ENCODE measurements at places on chromosomes 12 and 14.

GRCh38 chr12:110279566-110280375, 1.3 kb upstream of the ATP2A2 start:
- no peak for DNase-seq

- no peak for DNase-seq
These were observed 34.9 kb downstream of the RERGL start for GRCh38 chr12:18054925-18055619.

- no peak for DNase-seq
These were observed 21.0 kb downstream of the TMEM116 start for GRCh38 chr12:111991946-111992345.

GRCh38 chr14:102316338-102316742, 3.2 kb upstream of the ZNF839 start:
- peak; percentile 88 for DNase-seq

GRCh38 chr14:55383541-55384140, 28.0 kb downstream of the ATG14 start:
- DNase-seq, result no peak

GRCh38 chr14:42490536-42490935, 883.9 kb downstream of the LRFN5 start:
- DNase-seq, result no peak

DNA sequence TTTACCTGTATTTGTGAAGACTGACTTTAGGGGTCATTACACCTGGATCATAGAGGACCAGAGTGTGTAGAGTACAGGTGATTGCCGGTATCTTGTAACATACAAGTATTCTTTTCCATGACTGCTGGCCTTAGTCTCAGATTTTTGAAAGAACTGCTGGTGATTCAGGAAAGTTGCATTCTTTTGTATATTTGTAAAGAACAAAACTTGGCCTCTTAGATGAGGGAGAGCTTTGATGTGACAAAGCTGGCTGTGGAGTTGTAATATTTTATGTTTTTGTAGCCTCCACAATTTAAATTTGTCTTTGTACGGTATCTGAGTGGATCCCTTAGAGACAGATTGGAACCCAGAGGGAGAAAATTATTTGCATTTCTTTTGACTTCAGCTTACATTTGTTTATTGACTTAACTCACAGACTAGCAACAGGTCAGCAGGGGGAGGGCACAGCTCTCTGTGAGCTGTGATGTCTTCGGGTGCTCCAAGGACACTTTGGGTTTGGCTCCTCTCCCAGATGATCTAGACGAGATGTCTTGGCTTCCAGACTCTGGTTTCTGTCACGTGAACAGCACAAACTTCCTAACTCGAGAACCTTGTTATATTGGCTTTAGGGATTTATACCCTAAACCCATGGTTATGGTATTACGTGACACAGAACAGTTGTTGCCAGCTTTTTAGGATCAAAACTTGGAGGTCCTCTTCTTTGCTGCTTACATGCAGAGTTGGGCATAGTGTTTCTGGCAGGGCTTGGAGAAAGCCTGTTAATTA, 65.9 kb downstream of the DAAM1 start:
- DNase-seq, result peak; percentile 86

DNA sequence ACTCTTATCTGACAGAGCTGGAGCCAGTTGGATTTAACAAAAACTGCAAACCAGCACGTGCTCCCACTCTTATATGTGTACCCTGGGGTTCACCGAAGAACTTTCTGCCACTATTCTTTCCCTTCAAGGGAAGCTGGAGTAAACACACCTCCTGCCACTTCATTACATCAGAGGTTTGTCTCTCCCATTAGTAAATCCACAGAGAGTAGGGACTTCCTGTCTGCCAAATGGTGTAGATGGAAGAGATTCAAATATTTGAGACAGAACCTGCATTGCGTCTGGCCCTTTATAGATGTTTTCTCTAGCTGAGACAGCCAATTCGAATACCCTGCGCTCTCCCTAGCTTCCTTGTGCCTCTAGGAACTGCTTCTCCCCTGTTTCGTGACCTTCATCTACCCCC, 29.1 kb upstream of the AEBP2 start:
- no peak for DNase-seq

- DNase-seq, result no peak
These were observed at the start of gene CKAP4 for GRCh38 chr12:106247674-106248311. Gene CKAP4, minus strand, starts transcription at chr12:106248020. Its CDS starts 169 bp downstream, at chr12:106247851.

- DNase-seq, result peak; percentile 31
These were observed 269.9 kb downstream of the ADAMTS20 start for GRCh38 chr12:43282106-43282505.

DNA sequence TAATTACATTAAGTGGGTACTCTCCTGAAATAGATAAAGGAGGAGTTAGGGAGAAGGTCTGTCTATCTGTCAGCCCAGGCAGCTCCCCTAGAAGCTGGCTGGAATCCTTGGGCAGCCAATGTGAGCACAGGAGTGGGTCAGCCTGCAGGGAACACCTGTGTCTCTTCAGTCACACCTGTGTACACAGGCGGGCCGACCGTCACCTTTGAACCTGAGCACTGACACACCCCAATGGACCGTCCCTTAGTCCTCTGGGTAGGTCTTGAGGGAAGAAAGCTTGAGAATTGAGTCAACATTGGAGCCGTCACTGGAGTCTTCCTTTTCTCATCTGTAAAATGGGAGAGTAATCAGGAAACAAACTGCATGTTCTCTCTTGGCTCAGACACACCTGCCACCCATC, 9.8 kb upstream of the GSC start:
- DNase-seq, result no peak

DNA sequence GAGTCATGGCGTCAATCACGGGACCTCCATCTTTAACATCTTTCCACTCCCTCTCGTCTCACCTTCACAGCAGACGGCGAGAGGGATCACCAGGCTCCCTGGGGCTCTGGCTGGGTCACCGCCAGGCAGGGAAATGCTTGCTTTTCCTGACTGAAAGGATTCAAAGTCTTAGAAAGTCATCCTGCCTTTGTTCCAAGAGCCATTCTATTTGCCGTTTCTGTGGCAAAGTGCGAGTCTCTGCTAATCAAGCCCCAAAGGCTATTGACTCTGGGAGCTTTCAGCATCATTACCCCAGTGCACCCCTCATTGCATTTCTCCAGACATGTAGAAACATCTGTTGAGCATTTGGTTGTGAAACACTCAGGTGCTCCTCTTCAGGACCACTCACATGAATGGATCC, 69.6 kb downstream of the GSC start:
- no peak for DNase-seq

All from astrocyte of the cerebellum (primary cell).